ENCODE measurements at places on chromosomes 2 and 18. TPM values are rescaled to one million over a fixed set of nuclear protein-coding genes. Genes with fewer than 3 reads are reported as not detected.

Gene KIAA2012
- total RNA-seq = not detected

- no peak for DNase-seq
These were observed 2.4 kb downstream of the MAP4K4 start for GRCh38 chr2:101699755-101700461.

DNA sequence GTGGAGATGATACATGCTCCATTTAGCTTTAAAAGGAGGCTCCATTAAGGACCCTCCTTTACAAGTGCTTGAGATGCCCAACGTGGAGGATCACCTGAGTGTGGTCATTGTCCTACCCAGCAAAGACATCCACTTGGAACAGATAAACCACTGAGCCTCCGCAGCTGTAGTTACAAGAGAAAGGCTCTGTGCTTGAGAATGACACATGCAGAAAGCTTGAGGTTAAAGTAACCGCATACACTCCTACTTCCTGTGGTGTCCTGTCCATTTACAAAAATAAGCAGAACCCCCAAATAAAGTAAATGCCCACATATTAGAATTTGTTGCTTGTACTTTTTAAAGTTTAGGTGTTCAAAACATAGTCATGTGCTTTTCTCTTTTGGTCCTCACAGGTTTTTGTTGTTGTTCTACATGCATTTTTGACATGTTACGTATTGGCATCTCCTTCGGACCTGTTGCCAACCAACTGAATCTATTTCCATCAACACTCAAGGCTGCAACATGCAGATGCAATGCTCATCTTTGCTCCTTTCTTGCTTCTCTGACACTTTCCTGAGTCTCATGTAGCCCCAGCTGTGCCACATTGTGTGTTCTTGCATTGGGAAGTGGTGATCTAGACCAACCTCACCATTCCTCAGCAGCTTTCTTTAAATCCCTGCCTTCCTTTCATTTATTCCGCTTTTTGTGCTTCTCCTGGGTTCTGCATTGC, 56.0 kb downstream of the SERPINB7 start:
- no peak for DNase-seq

GRCh38 chr2:37532503-37532902, 138.9 kb downstream of the CDC42EP3 start:
- no peak for DNase-seq

DNA sequence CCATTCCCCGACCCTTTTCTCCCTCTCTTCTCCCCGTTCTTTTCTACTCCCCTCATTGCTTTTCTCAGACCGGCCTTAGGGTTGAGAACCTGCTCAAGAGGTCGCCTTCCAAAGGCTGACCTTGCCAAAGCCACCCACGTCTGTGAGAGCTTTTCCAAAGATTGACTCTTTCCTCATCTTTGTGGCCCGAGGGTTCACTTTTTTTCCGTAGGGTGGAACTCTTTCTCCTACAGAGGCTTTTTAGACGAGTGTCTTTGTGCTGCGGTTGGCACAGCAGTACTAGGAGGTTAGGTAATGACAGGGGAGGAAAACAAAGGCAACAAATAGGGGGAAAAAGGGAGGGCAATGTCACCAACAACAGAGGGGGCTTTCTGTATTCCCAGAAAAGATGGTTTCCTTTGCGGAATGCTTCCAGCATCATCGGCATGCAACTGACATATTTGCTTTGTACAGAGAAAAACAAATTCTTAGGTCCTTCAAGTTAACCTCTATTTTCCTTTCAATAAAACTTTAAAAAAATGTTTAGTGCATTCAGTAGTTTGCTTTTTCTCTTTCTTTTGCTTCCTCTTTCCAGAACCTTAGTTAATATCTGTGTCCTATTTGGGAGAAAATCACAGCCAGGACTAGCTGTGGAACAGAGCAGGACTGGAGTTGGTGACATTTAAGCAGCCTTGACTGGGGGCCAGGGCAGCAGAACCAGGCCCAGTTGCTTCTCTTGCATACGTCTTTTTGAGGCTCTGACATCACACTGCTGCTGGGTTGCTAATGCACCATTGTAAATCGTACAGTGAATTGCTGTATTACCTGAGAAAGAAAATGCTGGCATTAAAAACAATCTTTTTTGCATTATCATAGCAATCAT, 188.1 kb upstream of the FANCL start:
- no peak for DNase-seq

Gene GALNT3
- 1.3 TPM for total RNA-seq

GRCh38 chr2:27182346-27182745, 29.5 kb upstream of the ATRAID start:
- no peak for DNase-seq

Gene FAP
- 20.5 TPM for total RNA-seq

GRCh38 chr2:109560265-109560664, 53.5 kb downstream of the SEPTIN10 start:
- no peak for DNase-seq

DNA sequence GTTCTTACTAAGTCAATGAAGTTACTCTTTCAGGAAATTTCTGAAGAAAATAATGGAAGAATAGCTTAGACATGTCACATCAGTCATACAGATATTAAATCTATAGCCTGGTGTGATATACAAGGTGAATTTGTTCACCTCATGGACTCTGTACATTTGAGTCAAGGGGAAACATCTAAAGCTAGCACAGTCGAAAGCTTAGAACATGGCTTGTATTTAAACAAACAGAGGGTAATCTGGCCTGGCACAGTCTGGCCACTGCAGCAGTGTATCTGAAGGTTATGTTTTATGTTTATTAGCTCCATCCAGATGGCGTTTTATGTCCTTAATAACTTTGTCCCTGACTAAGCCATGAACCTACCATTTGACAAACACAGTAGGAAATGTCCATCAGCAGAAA, 817.3 kb downstream of the SATB2 start:
- DNase-seq = no peak

DNA sequence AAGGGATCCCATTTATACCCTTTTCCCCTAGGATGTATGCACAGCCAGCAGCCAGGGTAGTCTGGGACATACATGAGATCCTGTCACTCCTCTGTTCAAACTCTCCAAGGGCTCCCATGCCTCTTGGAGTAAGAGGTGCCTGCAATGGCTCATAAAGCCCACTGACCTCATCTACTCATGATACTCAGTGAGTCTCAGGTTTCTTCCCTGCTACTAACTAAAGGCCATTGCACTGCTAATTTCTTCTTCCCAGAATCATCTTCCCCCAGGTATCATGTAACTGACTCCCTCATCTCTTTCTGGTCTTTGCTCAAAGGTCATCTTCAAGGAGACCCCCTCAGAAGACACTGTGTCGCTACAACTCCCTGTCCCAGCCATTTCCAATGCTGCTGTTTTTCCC, 68.2 kb downstream of the CCBE1 start:
- DNase-seq = no peak

DNA sequence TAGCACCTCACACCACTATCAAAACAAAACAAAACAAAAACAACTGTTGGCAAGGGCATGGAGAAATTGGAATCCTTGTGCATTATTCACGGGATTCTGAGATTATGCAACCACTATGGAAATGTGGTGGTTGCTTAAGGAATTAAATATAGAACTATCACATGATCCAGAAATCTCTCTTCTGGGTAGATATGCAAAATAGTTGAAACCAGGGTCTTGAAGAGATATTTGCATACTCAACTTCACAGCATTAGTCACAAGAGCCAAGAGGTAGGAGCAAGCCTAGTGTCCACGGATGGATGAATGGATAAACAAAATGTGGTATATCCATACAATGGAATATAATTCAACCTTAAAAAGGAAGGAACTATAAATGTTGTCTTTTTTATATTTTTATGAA, 7.0 kb downstream of the TMEM131 start:
- DNase-seq = no peak

GRCh38 chr2:147538088-147538487, 306.7 kb upstream of the ACVR2A start:
- no peak for DNase-seq

Gene NFATC1
- total RNA-seq = 21.8 TPM

Gene LRP1B
- total RNA-seq = 7.6 TPM

Gene ALPI
- total RNA-seq = not detected

Gene CGREF1
- total RNA-seq = 1.3 TPM

DNA sequence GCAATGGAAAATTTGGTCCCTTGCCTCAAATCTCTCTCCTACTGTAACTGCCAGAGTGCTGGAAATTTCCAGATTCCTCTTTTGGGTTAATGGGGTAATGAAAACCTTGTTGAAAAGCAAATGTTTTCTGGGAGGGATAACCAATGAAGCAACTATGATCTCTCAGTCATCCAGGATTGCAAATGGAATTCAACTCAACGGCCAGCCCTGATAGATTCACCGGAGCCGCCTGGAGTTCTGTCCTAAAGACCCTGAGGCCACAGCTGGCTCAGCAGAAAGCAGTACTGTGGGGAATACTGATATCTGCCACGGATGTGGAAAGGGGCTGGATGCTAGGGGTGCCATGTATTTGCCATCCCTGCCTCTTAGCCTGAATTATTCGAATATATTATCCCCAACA, 167.8 kb downstream of the NRP2 start:
- DNase-seq = no peak

DNA sequence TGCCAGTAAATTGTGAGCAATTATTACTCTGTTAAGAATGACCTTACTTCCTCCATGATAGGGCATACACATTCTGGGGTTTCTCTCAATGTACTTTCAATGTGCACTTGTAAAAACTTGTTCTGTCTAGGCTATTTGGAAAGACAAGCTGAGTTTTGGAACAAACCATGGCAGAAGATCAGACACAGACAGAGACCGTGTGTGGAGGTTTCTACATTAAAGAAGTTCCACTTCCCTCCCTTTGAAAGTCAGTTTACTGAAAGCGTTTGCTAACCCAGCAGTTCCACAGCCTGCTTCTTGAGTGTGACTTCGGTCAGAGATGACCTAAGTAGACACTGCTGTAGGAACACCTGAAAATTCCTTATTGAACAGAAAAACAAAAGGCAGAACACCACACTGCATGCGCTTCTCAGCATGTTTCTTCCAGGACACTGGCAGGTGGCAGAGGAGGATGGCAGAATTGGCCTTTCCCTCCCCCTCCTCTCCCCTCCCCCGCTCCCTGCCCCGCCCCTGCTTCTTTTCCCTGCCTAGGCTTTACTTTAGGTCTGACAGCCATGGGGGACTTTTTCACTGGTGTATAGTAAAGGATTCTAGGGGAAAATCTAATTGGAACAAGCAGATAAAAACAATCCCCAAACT, 109.8 kb downstream of the NOL10 start:
- no peak for DNase-seq

DNA sequence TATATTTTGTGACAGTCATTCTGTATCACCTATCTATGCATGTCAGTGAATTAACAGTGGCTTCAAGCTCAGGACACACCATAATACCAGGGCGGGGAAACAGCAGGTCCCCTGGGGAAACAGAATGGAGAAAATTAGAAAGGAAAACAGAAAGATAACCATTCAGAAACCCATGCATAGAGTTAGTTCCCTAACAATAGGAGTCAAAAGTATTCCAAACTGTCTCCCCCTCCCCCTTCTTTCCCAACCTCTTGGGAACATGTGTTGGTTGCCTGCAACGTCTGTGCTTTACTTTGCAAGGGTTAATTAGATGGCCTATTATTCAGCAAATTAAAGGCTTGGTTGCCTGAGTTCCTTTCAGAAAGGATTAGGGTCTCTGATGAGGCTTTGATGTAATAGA, 176.4 kb downstream of the MYO3B start:
- DNase-seq = no peak

Gene GLI2
- 2.4 TPM for total RNA-seq

Gene DPP10
- 2.8 TPM for total RNA-seq

GRCh38 chr2:148614322-148615049, 30.1 kb upstream of the EPC2 start:
- no peak for DNase-seq

- DNase-seq = no peak
These were observed 115.9 kb upstream of the TANK start for GRCh38 chr2:161044095-161044865.

Gene UGT1A8
- not detected for total RNA-seq

DNA sequence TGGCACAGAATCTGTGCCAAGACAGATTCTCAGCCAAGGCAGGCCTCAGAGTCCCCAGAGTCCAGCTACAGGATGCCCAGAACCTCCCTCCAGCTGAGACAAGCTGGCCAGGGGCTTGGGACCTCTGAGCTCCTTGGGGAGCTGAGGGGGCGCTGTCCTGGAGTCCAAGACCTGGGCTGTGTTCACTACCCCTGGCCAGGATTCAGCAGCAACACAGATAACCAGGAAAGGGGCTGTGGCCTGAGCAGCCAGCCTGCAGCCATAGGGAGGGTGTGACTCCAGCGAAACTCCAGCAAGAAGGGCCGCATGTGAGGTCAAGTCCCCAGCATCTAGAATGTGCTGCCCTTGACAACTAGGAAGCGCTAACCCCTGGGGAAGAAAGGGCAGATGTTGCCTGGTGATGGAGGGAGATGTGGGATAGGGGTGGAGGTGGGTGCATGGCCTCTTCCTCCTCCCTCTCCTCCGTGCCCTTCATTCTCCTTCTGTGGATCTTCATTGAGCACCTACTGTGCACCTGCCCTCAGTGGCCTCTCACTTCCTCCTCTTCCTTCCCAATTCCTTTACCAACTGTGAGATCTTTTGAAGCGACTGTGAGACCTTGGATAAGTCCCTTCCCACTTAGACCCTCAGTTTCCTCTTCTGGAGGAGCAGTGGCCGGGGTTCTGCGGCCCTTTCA, 7.7 kb upstream of the ARID5A start:
- DNase-seq = no peak

GRCh38 chr18:39746201-39746600, 2180.6 kb upstream of the CELF4 start:
- no peak for DNase-seq

Gene ACVR1C
- 118 TPM for total RNA-seq

DNA sequence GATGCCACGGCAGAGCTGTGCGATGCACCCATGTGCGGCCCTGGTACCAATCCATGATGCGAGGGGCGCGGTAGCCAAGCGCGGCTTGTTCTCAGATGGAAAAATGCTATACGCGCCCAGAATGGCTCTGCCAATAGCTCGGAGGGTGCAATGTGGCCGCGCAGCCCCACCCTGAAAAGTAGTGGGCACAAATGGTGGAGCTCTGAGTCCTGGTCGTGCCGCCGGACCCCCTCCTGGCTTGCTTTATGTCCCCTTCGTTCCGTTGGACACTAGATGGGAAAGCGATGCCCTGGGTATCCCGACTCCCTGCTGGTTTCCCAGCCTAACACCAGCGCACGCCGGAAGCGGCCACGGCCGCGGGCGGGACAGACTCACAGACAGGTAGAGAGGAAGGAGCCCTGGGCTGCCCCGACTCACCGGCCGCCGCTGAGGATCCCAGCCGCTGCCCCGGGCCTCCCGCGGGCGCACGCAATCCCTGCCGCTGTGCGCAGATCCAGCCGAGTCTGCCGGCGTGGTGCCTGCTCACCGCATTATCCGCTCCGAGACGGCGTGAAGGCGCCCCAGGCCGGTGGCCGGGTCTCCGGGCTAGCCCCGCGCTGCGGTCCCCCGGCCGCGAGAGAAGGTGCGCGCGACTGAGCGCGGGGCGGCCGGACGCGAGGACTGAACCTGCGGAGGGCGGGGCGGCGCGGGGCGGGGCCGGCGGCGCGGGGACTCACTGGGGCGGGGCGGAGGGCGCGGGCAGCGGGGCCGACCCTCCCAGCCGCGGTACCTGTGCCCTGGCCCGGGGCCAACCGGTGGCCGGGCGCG, at the start of gene CDC42EP3:
CDC42EP3 (minus strand) TSS at position 634 of the 807 bp plus-strand sequence. CDS start 25,055 bp downstream, outside the sequence.
- no peak for DNase-seq

- no peak for DNase-seq
These were observed 101.5 kb downstream of the KLF7 start for GRCh38 chr2:207064128-207064690.
